NCI-H526 (cell line): ENCODE measurements at places on chromosomes 3 and 15.

- DNase-seq: no peak
Measured at GRCh38 chr3:177126015-177126773, 71.1 kb downstream of the TBL1XR1 start.

GRCh38 chr15:69972436-69972835 is 125.3 kb downstream of the TLE3 start:
- no peak for DNase-seq

- no peak for DNase-seq
Measured at GRCh38 chr15:89625716-89626115, 29.6 kb downstream of the KIF7 start.

- no peak for DNase-seq
Measured at GRCh38 chr3:43613976-43614375, 7.8 kb downstream of the ANO10 start.

GRCh38 chr3:119636249-119636648 is 24.1 kb downstream of the POPDC2 start:
- no peak for DNase-seq

GRCh38 chr15:95304151-95304946 is 1026.2 kb upstream of the NR2F2 start:
- peak; percentile 30 for DNase-seq

DNA sequence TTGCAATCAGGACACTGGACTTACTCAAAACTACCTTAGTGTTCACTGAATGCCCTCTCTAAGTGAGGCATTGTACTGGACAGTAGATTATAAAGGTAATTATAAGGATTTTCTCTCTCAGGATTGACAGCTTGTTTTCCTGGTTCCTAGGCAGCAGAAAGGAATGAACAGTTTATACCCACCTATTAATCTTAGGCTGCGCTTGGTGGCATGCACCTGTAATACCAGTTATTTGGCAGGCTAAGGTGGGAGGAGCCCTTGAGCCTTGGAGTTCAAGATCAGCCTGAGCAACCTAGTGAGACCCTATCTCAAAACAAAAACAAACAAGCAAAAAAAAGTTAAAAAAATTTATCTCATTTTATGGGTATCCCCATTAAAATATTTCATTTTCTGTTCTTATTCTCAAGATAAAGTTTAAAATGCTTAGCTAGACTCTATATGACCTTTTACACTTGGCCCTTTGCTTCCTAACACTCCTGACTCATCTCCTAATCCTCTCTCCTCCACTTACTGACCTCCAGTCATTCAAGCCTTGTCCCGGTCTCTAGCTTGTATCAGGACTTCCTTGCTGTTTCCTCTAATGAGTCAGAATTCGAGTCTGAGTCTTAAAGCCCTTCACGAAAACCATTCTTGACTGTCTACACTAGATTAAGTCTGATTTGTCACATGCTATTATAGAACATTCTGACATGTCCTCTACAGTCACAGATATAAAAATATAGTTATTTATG is 348.6 kb downstream of the NLGN1 start:
- DNase-seq: no peak

DNA sequence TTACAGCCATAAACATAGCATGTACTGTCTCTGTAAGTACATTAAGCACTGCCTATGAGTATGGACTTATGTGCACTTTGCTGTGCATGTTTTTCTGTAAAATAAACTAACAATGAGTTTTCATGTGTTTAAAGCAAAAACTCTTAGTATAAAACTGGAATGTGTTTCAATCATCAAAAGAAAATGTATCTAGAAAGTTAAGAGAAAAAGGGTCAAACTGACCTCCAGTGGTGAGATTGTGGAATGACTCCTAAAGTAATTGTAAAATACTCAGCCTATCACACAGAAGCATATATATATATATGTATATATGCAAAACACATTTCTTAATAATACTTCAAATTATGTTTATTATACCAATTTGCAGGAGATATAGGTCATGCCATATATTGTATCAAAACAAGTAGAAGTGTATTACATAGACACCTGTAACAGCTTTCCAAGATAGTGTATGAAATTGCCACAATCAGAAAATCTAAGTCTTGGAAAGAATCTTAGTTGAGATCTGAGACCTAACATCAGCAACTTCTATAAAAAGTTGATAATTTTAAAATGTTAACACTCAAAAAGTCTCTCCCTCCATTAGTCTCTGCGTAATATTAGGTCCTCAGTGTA is 199.6 kb downstream of the FMN1 start:
- no peak for DNase-seq

- DNase-seq: no peak
Measured at GRCh38 chr3:133158686-133159085, 120.5 kb downstream of the TMEM108 start.

DNA sequence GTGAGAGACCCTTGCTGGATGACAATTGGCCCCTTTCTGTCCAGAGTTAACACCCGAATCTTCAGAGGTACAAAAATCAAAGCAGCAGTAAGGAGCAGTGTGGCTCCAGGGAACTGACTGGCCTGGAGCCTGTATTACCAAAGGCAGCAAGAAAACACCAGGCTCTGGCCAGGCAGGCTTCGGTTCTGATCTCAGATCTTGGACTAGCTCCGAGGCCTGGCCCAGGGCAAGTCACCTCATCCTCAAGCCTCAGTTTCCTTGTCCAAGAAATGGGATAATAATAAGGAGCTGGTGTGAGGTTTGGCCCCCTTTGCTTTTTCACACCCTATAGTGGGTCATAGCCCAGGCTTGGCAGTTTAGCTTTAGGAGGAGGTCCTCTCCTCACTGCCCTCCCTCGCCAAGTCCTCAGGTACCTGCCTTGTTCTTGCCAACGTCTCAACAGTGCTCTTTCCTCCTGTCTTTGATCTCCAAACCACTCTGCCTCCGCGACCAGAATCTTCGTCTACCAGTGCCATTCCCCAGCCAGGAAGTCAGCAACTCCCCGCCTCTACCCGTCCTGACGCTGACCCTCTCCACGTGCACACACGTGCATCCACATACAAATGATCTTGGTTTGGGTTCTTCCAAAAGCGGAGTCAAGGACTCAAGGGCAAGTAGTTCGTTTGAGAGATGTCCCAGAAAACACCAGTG is 82.6 kb upstream of the TLE3 start:
- DNase-seq: no peak

GRCh38 chr15:101207867-101208288 is 44.0 kb downstream of the CHSY1 start:
- DNase-seq: no peak

DNA sequence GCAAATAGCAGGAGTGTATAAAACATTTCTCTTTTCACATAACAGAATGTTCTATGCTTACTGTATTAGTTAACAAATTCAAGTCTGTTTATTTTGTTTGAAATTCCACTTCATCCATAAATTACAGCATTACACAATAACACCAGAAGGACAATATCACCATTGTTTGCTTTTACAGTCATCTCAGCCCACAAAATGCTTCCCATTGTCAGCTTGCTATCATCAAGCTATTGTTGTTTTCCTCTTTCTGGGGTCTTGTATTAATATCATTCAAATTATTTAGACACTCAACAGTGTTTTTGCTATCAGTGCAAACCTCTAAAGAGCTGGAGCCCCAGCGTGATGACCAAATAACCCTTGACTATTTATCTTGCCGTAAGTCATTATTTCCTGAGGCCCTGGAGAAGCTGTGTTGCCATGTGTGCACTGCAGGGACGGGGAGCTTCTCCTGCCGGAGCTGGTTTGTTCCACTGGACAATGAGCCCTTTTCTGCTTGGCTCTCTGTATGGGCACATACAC is 1.1 kb downstream of the SAMMSON start:
- peak; percentile 55 for DNase-seq

- no peak for DNase-seq
Measured at GRCh38 chr3:157069846-157070677, 89.9 kb downstream of the CCNL1 start.

DNA sequence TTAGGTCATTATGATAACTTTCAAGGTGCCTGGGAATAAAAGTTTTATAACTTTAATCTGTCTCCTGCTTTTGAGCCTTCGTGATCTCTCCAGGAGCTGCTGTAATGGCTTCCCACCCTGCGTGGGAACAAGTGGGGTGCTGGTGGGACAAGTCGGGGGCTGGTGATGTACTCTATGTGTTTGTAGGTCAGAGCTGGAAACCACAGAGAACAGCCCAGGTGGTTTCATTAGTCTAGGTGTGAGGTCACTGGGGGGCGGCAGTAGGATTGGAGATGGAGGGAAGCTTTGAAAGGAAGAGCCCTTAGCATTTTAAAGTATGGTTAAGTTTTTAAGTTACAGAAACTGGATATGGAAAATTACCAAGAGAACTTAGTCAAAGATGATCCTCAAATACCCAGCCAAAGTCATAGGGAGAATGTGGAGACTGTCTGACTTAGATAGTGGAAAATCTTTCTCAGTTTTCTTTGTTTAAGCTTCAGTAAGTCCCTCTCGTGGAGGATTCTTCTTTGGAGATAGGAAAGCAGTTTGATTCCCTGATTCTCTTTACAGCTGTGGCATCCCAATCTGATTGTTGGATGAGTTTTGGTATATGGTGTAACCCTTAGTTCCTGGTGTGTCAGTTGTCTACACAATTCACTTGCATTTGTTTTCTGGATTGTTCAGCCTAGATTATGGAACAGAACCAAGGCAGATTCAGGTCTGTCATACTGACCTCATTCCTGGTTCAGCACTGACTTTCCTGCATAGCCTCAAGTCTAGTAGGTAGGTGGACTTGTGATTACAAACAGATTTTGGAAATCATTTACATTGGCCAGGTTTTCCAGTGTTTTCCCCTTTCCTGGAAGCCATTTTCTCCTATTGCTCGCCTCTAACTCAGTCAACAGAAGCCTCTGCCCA is 115.6 kb downstream of the FNDC3B start:
- no peak for DNase-seq

GRCh38 chr3:78665101-78665500 is 1102.7 kb downstream of the ROBO1 start:
- DNase-seq: no peak

- DNase-seq: no peak
Measured at GRCh38 chr3:29576181-29576580, 295.3 kb downstream of the RBMS3 start.
